ENCODE measurements at places on chromosomes 7 and 10.
A peak's percentile ranks its signal among the peaks of the same experiment; 100 is the strongest.

DNA sequence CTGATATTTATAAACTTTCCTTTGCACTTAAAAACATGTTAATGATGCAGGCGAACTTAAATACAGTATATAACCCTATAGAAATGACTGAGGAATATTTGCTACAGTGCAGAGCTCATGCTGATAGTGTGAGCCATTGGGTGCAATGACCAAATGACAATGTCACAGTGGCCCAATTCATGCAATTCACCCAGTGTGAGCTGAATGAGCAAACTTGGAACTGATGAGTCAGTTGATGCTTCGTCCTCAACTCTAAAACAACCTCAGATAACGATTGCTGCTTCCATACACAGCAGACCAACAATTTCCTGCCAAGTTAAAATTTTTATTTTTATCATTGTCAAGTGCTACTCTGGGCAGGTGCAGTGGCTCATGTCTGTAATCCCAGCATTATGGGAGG is 12.1 kb upstream of the ZC3HAV1L start:
- no peak for DNase-seq

DNA sequence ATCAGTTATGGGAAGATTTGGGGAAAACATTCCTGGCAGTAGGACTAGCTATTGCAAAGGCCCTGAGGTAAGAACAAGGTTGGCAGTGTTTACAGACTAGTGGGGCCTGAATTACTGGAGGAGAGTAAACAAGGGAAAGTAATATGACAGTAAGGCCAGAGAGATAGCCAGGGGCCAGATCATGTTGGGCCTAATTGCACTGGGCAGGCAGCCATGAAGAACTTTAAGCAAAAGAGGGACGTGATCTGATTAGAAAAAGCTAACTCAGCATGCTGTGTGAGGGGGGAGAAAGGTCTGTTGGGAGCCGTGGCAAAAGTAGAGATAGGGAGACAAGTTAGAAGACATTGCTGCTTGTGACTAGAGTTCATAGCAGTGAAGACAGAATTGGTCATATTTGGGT is 9.2 kb downstream of the NUP42 start:
- DNase-seq = no peak

DNA sequence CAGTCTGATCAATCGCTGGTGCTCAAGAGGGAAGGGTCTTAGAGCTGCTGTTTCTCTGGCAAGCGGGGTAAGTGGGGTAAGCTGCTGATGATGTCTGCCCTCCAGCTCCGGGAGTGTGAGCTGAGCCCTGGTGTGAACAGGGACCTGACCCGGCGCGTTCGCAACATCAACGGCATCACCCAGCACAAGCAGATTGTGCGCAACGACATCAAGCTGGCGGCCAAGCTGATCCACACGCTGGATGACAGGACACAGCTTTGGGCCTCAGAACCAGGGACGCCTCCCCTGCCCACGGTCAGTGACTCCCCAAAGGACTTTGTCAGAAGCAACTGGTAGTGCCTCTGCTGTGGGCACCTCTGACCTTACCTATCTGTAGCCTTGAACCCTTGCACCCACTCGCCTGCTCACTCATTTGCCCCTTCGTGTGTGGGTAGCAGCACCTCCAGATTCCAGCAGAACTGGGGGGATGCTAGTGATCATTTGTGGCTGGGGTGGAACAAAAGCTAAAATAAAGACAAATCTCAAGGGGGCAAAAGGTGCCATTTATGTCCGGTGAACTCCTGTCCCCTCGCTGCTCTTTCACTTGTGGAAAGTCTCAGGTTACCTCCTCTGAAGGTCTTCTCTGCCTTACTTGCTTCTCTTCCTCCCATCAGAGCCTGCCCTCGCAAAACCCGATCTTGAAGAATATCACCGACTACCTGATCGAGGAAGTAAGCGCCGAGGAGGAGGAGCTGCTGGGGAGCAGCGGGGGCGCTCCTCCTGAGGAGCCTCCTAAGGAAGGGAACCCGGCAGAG is 3.2 kb downstream of the UFSP1 start:
- no peak for DNase-seq

DNA sequence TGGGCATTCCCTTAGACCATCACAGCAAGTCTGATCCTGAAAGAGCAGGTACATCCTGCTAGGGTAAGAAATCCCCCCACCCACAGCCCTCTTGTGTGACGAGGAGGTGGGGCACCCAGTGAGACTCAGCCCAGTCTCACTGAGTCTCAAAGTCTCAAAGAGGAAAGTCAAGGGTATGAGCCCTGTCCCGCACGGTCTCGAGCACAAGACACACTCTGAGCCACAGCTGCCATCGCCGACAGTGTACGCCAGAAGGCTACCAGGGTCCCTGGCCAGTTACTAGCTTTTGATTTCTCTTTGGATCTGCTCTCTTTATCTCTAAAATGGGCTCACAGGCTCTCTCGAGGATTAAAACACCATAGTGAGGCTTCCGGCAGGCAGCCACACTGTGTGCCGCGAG is 190.2 kb downstream of the TNS3 start:
- no peak for DNase-seq

DNA sequence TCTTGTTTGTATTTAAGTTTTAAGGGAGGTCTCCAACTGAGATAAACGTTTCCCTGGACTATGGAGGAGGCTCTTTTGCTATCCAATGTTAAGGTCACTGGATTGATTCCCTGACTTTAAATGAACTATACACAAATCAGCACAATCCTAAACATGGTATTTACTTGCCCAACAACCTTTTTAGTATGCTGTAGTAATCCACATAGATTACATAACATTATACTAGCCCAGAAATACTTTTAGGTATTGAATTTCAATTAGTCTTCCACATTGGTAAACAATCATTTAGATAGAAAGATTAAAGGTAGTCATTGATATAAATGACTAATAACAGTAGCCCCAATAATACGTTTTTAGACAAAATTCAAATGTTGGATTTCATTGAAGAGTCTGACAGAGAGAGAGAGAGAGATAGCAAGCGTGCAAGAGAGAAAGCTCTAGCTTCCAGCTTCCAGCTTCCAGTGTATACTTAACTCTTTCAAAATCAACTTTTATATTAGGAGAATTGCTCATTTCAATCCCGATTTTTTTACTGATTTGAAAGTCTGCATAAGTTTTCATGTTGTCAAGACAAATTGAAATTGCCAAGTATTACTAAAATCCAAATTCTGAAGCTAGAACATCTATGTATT is 155.8 kb downstream of the DOCK4 start:
- DNase-seq = no peak

- peak; percentile 45 for DNase-seq
Measured at GRCh38 chr10:49385939-49386922, 9.7 kb downstream of the DRGX start.

DNA sequence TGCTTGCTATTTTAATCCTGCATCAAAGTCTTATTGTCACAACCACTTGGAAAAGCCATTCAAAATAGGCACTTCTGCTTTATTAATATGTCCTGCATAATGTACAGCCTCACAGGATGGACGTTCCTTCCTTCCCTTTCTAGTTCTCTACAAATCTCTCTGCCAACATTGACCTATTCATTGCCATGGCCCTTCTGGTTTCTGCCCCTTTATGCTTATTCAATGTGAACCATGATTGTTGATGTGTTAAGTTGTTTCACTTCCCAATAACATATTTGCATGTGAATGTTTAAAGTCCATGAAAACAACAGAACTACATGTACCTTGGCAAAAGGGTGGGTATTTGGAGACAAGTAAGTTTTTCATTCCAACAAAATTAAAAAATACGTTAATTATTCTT is 45.7 kb downstream of the COL28A1 start:
- DNase-seq = no peak

DNA sequence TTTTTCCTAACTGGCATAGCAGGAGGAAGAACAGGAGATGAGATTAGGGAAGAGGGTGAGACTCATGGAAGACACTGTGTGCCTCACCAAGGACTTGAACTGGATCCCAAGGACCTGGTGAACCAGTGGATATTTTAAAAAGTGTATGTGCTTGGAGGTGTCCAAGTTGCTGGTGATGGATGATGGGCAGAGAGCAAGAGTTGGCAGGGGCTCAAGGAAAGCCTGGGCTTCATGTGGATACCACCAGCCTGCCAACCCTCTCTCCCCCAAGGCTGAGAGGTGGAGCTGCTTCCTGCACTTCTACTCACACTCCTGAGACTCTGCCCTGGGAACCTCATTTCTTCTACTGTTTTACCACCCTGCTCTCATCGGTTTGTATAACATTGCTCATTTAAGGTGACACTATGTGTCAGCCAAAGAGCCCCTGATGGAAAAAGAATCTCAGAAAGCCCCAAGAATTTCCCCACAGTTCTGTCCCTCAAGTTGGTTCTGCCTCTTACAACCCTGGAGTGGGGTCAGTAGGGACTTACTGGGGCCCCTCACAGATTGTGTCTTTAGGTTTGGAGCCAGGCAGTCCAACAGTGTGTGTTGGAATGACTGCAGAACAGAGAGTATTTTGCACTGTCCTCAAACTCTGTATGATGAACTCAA is 56.2 kb upstream of the PDCD4 start:
- DNase-seq = no peak

DNA sequence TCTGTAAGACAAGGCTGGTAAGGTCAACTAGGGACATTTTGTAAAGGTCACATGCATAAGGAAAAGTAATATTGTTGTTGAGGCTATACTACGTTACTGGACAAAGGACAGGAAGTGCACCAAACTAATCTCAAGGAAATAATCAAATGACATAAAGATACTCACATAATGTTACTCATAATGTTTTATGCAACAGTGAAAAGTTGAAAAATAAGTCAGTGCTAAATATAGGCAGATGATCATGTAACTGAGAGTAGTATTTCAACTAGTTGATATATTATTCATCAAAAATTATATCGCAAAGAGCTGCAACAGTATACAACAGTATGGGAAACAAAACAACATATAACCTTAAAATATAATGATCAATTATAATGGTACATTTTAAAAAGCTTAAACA is 215.7 kb downstream of the PTN start:
- DNase-seq = no peak

- DNase-seq = no peak
Measured at GRCh38 chr7:123992913-123993518, 39.9 kb downstream of the TMEM229A start.

GRCh38 chr10:101131962-101132635 is 999 bp downstream of the TLX1 start:
- DNase-seq = peak; percentile 47

DNA sequence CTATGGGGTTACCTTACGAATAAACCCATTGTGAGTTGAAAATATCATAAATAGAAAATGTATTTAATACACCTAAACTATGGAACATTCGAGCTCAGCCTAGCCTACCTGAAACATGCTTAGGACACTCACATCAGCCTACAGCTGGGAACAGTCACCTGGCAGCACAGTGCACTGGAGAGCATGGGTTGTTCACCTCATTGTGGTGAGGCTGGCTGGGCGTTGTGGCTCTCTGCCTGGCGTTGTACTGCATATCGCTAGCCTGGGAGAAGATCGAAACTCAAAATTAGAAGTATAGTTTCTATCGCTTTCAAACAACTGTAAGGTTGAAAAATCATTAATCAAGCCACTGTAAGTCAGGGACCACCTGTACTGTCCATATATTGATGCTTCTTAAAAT is 17.3 kb upstream of the HBP1 start:
- no peak for DNase-seq

GRCh38 chr10:96513305-96513697 is 425 bp downstream of the TLL2 start:
- no peak for DNase-seq

GRCh38 chr7:117892821-117893220 is 19.6 kb upstream of the CTTNBP2 start:
- no peak for DNase-seq

DNA sequence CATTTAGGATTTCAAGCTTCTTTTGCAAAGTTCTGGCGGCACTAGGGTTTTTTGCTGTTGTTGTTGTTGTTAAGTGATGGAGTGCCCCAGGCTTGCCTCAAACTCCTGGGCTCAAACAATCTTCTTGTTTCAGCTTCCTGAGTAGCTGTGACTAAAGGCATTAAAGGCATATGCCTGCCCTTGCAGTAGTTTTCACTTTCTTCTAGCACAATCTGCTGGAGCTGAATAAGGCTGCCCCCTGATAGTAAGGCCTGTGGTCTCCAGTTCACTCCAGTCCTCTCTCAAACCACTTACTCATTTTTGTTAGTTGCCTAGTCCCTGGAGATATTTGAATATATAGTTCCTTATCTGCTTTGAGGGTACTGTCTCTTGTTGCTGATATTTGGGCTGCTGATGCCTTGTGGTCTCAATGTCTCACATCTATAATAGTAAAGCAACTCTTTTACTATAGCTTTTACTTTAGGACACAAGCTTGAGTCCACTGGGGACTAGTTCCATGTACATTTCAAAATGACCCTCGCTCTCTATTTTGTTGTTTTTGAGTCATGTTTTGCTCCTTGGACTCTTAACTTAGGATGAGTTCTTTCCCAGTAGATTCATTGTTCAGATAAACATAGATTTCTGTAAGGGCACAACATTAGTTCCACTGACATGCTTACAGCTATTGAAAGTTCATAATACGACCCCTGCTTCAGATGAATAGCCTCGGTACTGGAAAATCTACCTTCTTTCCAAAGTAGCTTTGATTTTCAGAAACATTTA is 25.5 kb downstream of the PHF14 start:
- no peak for DNase-seq

GRCh38 chr10:17227367-17228090 is 512 bp upstream of the VIM start:
- no peak for DNase-seq

DNA sequence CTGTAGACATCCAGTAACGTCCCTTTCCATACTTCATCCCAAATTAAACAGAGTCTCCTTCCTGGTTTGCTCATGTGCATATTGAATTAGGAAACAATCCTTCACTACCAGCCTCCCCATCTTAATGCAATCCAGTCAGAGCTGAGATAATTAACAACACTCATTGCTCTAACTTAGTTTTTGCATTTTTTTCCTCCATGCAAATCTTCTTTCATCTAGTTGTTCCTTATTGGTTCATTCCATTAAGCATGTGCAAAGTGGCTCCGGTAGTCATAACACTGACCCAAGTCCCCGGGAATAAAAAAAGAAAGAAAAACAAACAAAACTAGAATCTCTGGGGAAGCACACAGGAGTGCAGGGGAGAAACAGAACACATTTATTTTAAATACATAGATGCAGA is 1176.1 kb downstream of the GATA3 start:
- no peak for DNase-seq

- DNase-seq = no peak
Measured at GRCh38 chr7:140317597-140317996, 80.7 kb downstream of the SLC37A3 start.

DNA sequence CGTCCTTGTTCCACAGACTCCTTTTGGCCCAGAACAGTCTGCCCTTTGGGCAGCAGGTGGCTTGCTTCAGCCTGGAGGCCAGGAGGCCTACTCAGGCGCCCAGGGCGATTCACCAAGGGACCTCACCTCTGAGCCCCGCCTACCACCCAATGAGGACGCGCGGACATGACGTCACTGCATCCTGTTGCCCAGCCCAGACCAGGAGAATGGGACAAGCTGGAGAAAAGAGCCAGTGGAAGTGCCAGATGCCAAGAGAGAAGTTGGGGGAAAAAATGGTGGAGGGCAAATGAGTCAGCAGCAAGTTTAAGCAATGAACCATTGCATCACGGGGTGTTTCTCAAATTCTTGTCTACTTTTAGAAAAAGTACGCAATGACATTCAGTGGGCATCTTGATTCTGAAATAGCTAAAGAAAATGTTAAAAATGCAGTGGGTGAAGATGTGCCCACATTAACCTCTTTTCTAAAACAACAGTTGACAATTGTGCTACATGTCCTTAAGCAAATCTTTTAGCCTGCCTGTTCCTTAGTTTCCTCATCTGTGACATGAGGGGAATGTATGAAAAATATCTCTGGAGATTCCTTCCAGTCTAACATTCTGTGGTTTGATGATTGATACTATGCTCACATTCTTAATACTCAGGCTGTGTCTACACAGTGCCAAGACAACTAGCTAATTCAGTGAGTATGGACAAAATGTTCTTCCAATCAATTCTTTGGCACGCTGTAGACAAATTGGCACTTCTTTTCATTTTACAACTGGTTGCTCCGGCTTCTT is 23.9 kb upstream of the LEP start:
- DNase-seq = no peak
